Kidney (tissue), 22 donors: ENCODE measurements at places on chromosomes 2 and 18. TPM values are rescaled to one million over a fixed set of nuclear protein-coding genes. Genes with fewer than 3 reads are reported as not detected.

The NTSR2 gene
- not detected for total RNA-seq

The SAP130 gene
- total RNA-seq = 17.5 TPM

The DSG4 gene
- not detected for total RNA-seq

The SLC5A7 gene
- total RNA-seq = 0.88 TPM

The EPB41L3 gene
- 44.6 TPM for total RNA-seq

DNA sequence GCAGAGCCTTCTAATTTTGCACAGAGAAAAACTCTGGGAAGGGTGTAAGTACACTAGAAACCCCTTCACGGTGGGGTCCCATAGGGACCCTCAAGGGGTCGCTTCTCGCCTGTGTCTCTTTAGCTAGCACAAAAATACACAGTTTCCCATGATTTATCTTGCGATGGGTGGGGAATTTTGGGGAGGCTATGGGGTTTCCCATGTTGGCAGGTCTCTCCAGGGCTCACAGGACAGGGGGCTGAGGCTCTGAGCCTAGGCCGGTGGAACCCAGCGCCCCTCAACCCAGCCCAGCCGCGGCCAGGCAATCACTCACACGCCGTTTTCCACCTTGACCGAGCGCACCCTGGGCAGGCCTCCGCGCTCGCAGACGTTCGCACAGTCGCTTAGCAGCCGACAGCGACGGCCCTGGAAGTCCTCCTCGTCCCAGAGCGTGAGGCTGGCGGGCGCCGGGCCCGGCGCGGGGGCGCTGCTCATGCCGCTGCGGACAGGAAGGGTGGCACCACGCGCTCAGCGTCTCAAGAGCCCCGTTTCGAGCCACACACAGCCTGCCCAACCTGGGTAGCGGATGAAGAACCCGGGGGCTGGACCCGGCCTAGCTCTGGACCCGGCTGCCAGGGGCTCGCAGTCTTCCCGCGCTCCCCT, 398 bp downstream of the CRYBA2 start:
- H3K27me3 ChIP-seq = peaks cover 68% of the 10 kb centered on the region
- no peaks in the 10 kb centered on the region for H3K36me3 ChIP-seq
- H3K27ac ChIP-seq = no peak overlapping the region

GRCh38 chr2:180122874-180123273, 115.8 kb upstream of the CWC22 start:
- DNase-seq = no peak
- no peaks in the 10 kb centered on the region for H3K4me1 ChIP-seq
- no peaks in the 10 kb centered on the region for H3K27me3 ChIP-seq
- no peak overlapping the region for H3K4me3 ChIP-seq
- no peak overlapping the region for H3K27ac ChIP-seq

- DNase-seq = no peak
- no peaks in the 10 kb centered on the region for H3K4me1 ChIP-seq
- H3K27me3 ChIP-seq = no peaks in the 10 kb centered on the region
- H3K4me3 ChIP-seq = no peak overlapping the region
Measured at GRCh38 chr2:13524492-13524891, 807.8 kb downstream of the TRIB2 start.

DNA sequence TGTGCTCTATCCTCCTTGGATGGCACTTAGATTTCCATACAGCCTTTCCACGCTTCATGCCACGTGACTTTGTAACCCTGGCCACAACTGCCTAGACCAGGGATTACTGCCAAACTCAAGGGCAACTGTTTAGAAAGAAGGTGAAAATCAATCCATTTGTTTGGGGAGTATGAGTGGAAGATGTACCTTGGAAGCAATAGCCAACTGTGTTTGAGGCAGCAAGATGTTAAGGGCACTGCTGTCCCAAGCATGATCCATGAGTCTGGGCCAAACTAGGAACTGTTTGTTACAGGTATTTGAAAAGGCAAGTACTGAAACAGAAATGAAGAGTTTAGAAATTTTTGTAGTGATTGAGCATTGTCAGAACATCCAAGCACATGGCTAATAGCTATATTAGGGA, 138.9 kb downstream of the CDC42EP3 start:
- no peak overlapping the region for H3K27ac ChIP-seq
- H3K4me1 ChIP-seq = no peaks in the 10 kb centered on the region
- DNase-seq = no peak
- H3K27me3 ChIP-seq = no peaks in the 10 kb centered on the region

GRCh38 chr2:234722176-234722575, 225.3 kb upstream of the ARL4C start:
- no peaks in the 10 kb centered on the region for H3K4me1 ChIP-seq
- no peaks in the 10 kb centered on the region for H3K27me3 ChIP-seq
- H3K4me3 ChIP-seq = no peak overlapping the region
- no peaks in the 10 kb centered on the region for H3K36me3 ChIP-seq
- H3K27ac ChIP-seq = no peak overlapping the region

GRCh38 chr2:218383892-218384519, 1.9 kb downstream of the SLC11A1 start:
- no peak for DNase-seq
- no peaks in the 10 kb centered on the region for H3K36me3 ChIP-seq
- H3K27me3 ChIP-seq = no peaks in the 10 kb centered on the region
- H3K4me3 ChIP-seq = no peak overlapping the region
- H3K4me1 ChIP-seq = peaks cover 7% of the 10 kb centered on the region
- no peak overlapping the region for H3K27ac ChIP-seq
